Thoracic aorta (tissue), 2 donors: ENCODE measurements at places on chromosomes 6 and 20. TPM values are rescaled to one million over a fixed set of nuclear protein-coding genes. Genes with fewer than 3 reads are reported as not detected.

DNA sequence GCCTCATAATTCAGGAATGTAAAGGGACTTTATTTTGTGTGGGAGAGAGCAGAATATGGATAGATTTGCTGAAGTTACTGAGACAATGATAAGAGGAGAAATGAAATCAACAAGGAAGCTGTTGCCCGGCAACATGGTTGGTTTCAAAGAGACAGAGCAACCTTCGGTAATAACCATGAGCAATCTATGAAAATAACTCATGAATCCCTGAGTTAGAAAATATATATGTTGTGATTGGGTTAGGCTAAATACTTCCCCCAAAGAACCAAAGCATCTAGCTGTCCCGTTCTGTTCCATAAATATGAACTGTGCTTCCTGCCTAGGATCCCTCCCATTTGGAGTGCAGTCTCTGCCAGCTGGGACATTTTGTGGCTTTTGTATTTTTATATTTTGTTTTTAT is 23.1 kb downstream of the SERPINB1 start:
- peak overlapping the region; percentile 80 for H3K27ac ChIP-seq
- H3K27me3 ChIP-seq: no peaks in the 10 kb centered on the region
- no peak for DNase-seq
- H3K36me3 ChIP-seq: no peaks in the 10 kb centered on the region
- peak overlapping the region; percentile 44 for H3K4me3 ChIP-seq

DNA sequence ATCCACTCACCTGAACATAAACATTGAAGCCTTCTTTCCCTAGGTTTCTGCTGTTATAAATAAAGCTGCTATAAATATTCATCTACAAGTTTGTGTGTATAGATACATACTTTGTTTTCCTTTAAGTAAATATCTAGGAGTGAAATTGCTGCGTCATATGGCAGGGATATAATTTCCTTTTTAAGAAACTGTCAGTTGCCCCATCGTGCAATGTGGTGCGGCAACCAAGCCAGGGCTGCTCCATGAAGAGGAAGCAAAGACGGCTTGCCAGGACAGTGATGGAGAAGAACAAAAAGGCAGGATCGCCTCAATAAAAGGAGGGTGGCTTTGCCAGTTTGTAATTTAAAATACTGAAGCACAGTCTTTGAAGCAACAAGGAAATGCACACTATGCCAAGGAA is 36.6 kb downstream of the CITED2 start:
- no peaks in the 10 kb centered on the region for H3K36me3 ChIP-seq
- no peak overlapping the region for H3K27ac ChIP-seq
- no peak for DNase-seq
- H3K4me3 ChIP-seq: no peak overlapping the region

DNA sequence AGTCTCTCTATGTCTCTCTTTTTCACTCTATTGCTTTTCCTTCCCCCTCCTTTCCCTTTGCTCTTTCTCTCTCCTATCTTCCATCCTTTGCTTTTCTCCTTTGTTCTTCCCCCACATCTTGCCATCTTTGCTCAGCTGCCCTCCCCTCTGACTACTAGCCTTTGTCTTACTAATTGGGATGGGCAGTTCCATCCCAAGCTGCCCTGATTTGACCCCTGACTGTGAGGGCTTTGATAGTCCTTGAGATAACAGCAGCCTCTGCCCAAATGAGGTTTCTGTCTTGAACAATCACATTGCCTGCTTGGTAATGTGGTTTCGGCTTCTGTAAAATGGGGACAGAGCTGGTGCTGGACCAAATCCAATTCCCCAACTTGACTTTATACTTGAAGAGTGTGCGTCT is 327.7 kb downstream of the DHX35 start:
- H3K4me1 ChIP-seq: peaks cover 5% of the 10 kb centered on the region
- no peak overlapping the region for H3K4me3 ChIP-seq
- H3K27me3 ChIP-seq: no peaks in the 10 kb centered on the region

MYL9 gene
- total RNA-seq: 1,491 TPM

SKIC2 gene
- 73.0 TPM for total RNA-seq
